Sciatic nerve (tissue), 2 donors: ENCODE measurements at places on chromosomes 6 and 20. TPM values are rescaled to one million over a fixed set of nuclear protein-coding genes. Genes with fewer than 3 reads are reported as not detected.

Gene ASCC3
- total RNA-seq, result 36.9 TPM

DNA sequence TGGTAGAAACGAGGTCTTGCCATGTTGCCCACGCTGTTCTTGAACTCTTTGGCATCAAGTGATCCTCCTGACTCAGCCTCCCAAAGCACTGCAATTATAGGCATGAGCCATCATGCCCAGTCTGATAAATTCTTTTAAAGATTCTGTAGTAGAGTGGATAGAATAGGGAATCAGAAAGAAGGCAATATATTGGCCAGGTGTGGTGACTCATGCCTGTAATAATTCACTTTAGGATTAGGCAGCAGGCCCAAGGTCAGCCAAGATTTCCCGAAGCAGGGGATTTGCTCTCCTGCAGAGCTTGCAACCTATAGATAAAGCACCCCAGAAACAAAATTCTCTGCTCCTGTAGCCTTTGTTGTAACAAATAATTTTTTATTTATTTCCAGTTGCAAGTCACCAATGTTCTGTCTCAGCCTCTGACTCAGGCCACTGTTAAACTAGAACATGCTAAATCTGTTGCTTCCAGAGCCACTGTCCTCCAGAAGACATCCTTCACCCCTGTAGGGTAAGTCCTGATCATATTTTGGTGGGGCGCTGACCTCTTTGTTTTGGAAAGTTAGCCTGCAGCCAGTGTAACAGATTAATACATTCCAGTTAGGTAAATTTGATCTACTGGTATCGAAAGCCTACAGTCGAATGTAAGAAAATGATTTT lies 30.4 kb upstream of the MROH8 start:
- no peak for DNase-seq

DNA sequence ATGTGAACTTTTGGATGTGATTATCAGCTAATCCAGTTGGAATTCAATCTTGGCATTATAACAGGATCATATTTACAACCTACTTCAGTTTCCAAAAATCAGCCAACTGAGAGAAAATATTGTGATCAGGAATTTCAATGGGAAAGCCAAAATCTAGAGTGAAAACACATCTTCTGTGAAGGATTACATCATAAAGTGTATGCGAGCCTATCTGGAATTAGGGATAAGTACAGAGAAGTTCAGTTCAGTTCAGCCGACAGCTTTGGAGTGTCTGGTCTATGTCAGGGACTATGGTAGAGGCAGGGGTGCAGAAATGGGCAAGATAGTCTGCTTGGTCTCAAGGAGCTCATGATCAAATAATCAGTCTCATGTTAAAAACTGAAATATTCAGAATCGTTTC lies 12.3 kb upstream of the PRIM2 start:
- no peak for DNase-seq

DNA sequence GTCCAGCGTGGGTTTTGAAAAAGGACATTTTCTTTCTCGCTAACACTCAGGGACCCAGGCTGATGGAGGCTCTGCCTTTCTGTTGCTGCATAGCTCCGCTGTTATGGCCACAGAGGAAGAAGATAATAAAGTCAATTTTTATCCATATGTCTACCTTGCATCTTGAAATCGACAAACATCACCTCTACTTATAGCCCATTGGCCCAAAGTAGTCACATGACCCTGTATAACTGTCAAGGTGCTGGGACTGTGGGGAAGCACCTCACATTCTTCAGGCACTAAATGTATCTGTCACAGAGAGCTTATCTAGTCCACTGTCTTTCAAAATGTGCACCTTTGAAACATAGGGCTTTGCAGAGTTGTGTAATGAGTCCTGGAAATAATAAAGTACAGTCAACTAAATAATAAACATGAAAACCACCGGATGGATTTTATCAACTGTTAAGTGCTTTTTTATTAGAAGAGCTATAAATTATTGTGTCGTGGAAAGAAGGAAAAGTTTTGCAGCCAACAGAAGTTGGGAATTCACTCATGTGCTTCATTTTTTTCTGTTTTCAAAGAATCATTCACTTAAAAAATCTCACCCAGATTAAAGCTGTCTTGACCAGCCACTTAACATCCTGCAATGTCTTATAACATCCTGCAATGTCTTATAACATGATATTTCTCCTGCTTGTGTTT lies 47.7 kb upstream of the RCAN2 start:
- no peak for DNase-seq

GRCh38 chr20:13295637-13296036 lies 74.6 kb downstream of the ISM1 start:
- no peak for DNase-seq

DNA sequence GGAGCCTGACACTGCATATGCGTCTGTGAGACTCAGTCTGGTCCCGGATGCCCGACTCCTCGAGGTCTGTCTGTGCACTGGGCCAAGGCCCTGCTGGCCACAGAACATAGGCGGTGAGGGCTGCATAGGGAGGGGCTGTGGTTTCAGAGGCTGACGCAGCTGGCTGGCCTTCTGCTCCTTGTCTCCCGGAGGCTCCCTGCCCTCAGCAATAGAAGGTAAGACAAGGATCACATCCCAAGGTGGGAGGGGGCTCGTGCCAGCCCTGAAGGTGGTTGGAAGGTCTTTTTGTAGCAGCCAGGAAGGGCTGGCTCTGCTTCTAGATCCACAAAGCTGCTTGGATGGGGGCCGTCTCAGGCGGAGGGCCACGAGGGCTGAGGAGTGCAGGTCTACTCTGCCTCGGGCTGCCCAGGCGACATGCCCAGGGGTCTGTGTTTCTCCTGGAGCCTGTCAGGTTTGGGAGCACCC lies 239.8 kb upstream of the SULF2 start:
- DNase-seq, result peak; percentile 78

DNA sequence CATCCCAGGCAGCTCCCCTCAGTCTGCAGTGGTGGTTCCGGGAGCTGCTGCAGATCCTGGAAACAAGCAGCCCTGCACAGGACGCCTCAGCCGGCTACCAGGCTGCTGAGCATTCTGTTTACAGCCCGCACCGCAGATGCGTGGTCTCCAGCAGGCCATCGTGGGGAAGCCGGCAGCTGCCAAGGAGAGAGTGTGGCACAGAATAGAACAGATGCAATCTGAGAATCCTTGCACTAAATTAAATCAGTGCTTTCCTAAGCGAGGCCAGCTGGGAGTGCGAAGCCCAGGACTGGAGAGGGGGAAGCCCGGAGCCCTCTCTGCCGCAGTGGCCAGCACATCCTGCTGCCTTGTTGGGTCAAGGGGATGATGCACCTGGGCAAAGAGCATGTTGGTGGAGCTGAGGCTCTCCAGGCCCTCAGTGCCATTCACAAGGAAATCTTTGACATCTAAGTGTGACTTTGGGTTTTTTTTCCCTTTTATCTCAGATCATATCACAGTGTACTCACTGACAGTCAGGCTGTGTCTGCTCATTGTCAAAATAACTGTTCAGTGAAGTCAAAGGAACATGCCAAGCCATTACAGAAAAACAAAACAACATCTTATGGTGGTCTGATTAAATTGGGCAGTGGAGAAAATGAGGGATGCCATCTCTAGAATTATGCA lies 118.1 kb downstream of the SYNDIG1 start:
- no peak for DNase-seq

DNA sequence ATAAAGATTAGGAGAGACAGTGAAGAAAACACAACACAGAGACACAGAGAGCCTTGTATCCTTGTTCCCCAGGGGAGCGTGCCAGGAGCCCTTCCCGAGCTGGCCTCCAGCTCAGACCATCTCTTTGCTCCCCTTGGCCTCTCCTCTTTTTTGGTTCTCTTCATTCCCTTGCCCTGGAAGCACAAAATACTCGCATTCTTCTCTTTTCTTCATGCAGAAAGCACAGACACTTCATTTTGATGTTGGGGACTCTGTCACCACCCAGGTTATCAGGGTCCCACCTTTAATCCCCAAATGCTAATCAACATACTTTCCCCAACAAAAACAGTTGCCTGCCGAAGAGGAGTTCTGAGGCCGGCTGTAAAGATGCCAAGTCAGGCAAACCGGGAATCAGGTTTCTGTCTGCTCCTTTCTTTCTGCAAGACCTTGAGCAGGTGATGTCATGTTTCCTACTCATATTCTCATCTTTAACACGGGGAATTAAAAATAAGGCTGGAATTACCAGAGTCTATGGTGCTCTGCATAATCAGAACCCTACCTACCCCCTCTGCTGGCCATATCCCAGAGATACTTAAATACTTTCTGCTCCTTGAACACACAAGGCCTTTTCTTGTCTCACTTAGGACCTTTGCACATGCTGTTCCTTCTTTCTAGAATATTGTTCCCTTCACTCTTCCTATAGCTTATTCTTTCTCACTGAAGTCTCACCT lies 21.7 kb downstream of the TGM6 start:
- no peak for DNase-seq

Gene PRSS16
- 0.67 TPM for total RNA-seq

GRCh38 chr20:23188377-23189169 lies 102.4 kb upstream of the CD93 start:
- no peak for DNase-seq

DNA sequence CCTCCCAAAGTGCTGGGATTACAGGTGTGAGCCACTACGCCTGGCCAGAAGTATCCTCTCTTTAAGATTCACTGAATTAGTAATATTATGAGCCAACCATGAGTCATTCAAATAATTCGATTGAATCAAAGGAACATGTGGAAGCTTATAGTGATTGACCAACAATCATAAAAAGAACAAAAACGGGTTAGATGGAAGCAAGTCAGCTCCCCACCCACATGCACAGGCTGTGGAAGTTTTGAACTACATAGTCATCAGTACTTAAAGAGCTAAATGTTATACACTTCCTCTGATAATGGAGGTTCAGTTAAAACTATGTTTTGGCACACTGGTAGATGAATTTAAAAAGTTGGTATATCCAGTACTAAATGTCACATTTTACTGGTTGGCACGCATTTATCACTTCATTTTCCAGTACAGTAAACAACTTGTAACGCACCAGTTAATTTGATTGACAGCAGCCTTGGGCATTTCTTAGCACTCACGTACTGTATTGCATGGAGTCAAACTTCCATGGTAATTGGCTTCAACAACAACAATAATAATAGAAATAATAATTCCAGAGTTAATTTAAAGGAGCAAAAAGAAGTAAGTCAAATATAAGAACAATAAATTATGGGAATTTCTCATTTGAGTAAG lies 1107.3 kb upstream of the MAP3K7 start:
- DNase-seq, result no peak

GRCh38 chr6:35079311-35080000 lies 61.7 kb downstream of the TCP11 start:
- peak; percentile 53 for DNase-seq

Gene CARMIL1
- total RNA-seq, result 20.8 TPM

DNA sequence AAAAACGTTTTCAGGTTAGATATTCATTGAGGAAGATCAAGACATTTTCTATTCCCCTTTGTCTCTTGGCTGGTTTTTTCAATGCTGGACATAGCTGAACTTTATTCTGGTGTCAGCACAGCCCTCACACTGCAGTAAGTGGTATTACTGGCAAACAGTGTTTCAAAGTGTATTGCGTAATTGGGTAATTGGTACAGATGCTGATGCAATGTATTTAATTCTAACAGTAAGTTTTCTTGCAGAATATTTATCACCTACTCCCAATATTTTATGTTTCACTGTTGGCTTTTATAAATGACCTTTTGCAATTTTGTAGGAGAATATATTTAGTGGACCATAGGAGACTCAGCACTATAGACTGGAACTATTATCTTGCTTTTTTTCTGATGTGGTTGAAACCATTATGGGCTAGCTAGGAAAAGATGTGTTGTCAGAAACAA lies 287.6 kb upstream of the SOX4 start:
- DNase-seq, result no peak

Gene BMP7
- total RNA-seq, result 17.3 TPM

Gene RPP21
- 36.7 TPM for total RNA-seq

DNA sequence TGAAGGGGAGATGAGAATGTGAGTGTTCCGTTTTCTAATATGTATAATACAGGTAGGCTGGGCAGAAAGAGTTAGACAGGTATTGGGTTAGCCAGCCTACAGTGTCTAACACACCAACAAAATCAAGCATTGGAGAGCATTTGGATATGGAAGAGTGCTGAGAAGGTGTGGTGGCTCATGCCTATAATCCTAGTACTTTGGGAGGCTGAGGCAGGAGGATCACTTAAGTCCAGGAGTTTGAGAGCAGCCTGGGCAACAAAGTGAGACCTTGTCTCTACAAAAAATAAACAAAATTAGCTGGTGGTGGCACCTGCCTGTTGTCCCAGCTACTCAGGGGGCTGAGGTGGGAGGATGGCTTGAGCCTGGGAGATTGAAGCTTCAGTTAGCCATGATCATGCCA lies 38.6 kb upstream of the SLC23A2 start:
- no peak for DNase-seq

Gene BMP2
- 6.1 TPM for total RNA-seq

Gene DNMT3B
- 2.1 TPM for total RNA-seq

DNA sequence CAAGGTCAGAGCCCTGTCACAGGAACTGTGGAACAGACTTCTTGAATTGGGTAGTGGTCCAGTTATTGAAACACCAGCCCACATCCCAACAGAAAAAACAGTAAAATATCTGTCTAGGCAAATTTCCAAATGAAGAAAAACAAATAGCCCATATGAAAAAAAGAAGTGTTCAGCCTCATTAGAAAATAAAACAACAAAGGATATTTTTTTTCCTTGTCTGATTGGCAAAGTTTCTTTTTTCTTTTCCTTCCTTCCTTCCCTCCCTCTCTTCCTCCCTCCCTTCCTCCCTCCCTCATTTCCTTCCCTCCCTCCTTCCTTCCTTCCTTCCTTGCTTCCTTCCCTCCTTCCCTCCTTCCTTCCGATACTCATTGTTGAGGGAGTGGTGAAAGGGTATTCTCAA lies 20.6 kb upstream of the RIMS4 start:
- no peak for DNase-seq

Gene WFDC12
- not detected for total RNA-seq

GRCh38 chr20:60038400-60039008 lies 80.3 kb downstream of the CDH26 start:
- no peak for DNase-seq

Gene MAFB
- total RNA-seq, result 38.6 TPM

GRCh38 chr6:91303326-91303725 lies 716.5 kb upstream of the MAP3K7 start:
- DNase-seq, result no peak

Gene PSORS1C1
- total RNA-seq, result 0.62 TPM

GRCh38 chr6:168794491-168794890 lies 353.5 kb downstream of the SMOC2 start:
- DNase-seq, result no peak

DNA sequence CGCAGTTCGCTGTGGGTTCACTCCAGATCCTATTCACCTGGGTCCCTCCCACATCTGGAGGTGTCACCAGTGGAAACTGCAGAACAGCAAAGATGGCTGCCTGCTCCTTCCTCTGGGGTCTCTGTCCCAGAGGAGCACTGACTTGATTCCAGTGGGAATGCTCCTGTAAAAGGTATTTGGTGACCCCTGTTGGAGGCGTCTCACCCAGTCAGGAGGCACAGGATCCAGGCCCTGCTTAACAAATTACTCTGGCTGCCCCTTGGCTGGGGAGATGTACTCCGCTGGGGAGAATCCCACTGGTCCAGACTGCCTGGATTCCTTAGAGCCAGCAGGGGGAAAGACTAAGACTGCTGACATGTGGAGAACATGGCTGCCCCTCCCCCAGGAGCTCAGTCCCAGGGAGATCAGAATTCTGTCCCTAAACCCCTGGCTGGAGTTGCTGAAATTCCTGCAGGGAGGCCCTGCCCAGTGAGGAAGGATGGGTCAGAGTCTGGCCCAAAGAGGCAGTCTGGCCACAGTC lies 483.0 kb downstream of the CBLN4 start:
- no peak for DNase-seq

- DNase-seq, result no peak
These were observed 10.1 kb downstream of the LSM14B start for GRCh38 chr20:62132421-62132820.

Gene DHX35
- 11.3 TPM for total RNA-seq

GRCh38 chr20:51446230-51446629 lies 96.3 kb downstream of the NFATC2 start:
- no peak for DNase-seq

Gene COL11A2
- total RNA-seq, result 5.6 TPM

Gene YIPF3
- 66.7 TPM for total RNA-seq
